GM13976 (cell line): ENCODE measurements at places on chromosomes 5 and 9.

DNA sequence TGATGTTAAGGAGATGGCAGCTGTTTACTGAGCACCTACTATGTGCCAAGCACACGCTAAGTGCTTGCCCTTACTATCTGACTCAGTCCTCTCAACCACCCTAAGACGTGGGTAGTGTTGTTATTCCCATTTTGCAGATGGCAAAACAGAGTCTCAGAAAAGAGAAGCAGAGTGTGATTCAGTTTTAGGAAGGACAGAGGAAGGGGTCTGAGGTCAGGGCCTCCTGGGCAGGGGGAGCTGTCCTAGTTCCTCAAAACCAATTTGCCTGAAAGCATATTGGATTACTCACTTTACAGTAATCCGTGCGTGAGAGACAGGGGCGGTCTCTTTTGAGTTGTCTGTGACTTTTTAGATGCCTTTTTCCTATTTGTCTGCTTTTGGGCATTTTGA, 23.2 kb downstream of the DNM1 start:
- DNase-seq = no peak

DNA sequence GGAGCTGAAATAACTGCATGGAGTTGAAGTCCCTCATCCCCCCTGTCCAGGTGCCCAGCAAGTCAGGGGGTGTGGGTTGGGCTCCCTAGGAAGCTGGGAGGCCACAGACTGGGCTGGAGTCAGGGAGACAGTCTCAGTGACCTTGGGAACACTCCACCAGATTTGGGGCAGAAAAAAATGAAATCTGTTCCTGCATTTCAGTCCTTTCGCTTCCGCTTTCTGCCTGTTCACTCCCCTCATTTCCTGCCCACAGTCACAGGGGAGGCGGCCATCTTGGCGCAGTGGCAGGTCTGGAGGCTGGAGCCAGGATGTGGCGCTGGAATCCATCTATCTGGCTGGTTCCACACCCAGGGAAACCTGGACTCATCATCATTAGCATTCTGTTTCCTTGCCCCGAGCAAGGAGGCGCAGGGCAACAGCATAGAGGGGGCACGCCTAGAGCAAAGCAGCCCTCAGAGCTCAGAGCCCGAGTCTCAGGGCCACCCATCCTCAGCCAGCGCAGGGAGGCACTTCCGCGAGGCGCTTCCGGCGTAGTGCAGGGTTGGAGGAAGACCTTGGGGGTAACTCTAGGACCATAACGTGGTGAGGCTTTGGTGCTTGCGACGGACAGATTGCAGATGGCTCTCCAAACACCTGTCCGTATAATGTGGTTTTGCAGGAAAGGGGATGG, 86.2 kb upstream of the HSPA9 start:
- no peak for DNase-seq

GRCh38 chr5:167244583-167244982, 1046.9 kb upstream of the WWC1 start:
- no peak for DNase-seq

DNA sequence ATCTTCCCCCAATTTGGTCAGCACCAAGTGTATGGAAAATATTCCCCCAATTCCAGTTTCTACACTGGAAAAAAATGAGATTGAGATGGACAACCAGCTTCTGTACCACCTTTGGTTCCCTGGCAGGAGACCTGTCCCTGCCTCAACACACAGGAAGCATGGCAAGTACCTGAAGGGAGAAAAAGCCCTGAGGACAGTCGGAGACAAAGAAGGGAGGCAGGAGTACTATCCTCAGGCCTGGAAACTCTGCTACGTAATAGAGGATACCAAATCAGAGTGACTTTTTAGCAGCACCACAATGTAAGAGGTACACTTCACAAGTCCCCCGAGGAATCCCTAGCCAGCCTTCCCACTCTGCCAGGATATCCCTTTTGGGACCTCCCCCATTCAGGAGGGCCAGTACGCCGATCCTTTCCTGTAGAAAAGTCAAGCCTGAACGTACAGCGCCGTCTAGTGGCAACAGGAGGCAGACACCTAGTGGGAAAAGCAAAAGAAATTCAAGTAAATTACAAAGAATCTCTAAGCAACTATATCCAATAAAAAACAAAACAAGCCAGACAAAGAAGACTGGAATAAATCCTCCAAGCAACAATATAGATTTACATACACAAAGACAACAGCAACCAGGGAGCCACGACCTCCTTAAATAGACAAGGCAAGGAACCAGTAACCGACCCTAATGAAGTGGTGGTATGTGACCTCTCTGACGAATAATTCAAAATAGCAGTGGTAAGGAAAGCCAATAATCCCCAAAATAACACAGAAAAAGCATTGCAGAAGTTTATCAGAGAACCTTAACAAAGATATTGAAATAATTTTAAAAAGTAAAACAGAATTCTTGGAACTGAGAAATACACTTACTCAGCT, 63.3 kb upstream of the SLCO6A1 start:
- DNase-seq = no peak

DNA sequence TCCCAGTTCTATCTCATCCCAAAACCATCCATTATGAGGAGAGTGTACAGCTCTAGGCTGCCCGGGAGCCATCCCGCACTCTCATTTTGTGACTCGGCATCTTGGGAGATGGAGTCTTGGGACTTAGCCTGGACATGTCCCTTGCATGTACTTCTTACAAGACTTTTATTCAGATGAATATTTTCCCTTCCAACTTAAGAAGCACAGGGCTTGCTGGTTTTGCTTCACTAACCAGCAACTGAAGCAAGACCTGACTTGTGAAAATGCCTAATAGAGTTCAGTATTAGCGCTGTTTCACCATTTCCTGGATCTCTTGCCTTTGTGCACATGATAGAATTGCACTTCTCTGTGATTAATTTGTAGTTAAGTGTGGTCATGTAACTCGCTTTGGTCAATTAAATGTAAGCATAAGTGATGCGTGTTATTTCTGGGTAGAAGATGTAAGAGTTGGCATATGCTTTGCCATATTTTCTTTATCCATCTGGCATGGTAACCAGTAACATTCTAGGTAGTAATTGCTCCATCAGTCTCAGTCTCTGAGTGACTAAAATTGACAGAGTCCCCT, 55.8 kb downstream of the PDCD1LG2 start:
- no peak for DNase-seq

DNA sequence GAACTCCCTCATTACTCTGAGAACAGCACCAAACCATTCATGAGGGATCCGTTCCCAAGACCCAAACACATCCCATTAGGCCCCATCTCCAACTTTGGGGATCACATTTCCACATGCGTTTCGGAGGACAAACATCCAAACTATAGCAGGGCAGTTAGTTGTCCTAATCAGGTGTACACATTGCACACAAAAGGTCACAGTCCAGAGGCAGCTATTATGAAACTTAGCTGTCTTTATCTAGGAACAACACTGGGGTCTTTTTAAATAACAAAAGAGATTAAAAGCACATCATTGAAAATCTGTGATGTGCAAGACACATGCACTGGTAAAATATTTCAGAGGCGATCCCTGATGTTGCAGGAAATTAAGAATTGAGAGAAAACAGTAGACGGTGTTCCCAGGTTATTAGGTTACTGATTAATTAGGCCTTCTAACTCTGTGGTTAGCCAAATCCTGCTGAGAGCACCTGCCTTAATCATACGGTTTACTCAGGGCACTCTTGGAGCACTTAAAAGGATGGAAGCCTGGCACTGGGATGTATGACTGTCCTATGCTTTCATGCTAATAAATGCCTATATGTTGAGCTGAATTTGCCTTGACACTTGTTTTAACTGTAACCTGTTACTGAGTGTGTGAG, 1574.5 kb upstream of the WWC1 start:
- no peak for DNase-seq

- no peak for DNase-seq
Observed at GRCh38 chr9:107007402-107007801, 144.4 kb downstream of the ZNF462 start.

DNA sequence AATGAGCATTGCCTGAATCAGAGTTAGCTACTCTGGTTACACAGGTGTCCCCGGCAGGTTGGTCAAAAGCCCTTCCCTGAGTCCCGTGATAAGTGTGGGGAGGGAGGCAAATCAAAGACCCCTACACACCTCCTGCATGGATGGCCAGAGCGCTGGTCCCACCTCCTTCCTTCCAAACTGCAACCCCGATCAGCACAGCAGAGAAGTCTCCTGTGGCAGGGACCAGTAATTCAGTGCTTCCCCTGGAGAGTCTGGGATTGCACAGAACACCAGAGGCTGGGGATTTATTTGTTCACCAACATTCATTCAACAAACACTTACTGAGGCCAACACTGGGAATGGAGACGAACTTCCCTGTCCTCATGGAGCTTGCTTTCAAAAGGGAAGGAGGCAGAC, 46.2 kb downstream of the NSUN2 start:
- no peak for DNase-seq

DNA sequence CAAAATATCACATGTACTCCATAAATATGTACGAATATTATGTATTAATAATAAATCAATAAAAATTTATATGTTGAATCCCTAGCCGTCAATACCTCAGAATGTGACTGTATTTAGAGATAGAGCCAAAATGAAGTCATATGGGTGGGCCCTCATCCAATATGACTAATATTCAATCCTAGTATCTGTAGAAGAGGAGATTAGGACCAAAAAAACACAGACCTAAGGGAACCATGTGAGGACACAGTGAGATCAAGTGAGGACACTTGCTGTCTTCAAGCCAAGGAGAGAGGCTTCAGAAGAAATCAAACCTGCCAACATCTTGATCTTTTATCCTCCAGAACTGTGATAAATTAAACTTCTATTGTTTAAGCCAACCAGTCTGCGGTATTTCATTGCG, 3.7 kb upstream of the AMACR start:
- no peak for DNase-seq

- no peak for DNase-seq
Observed at GRCh38 chr9:92973700-92974099, 26.4 kb downstream of the FGD3 start.

- DNase-seq = peak; percentile 79
Observed at GRCh38 chr9:133477992-133478850, 678 bp downstream of the SLC2A6 start.

- DNase-seq = no peak
Observed at GRCh38 chr5:10214041-10214440, 35.6 kb downstream of the ATPSCKMT start.

GRCh38 chr5:108649646-108650045, 98.1 kb upstream of the FER start:
- DNase-seq = no peak

DNA sequence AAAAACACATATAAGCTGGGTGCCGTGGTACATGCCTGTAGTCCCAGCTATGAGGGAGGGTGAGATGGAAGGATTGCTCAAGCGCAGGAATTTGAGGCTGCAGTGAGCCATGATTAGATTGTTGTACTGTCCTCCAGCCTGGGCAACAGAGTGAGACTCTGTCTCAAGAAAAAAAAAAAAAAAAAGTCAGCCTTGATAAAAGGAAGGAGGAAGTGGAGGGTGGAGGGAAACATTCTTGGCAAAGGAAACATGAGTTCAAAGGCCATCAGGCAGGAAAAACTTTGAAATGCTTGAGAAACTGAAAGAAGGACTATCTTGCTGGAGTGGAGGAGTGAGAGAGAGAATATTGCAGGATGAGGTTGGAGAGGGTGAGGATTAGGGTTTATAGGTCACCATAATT, 18.3 kb upstream of the ANKHD1 start:
- DNase-seq = no peak

DNA sequence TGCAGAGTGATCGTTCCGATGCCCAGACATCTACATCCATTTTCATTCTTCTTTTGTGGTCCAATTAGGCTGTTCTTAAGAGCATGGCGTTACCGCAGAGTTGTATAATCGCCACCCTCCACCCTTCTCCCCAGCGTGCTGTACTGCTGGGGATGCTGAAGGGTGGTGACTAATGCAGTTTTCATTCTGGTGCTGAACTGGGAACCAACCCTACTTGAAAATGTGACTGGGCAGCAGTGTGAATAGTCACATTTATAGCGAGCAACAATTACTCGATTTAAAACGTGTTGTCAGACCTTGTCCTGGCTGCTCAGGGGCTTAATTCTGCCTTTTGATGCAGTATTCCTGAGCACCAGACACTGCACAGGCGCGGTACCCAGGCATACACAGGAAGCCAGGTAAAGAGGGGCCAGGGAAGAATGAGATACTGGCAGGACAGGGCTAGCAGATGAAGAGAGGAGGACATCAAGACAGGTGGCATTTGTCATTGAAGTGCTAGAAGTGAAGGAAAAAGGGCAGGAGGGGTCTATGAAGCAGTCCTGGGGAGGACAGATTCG, 719 bp upstream of the ISCA1 start:
- DNase-seq = no peak

DNA sequence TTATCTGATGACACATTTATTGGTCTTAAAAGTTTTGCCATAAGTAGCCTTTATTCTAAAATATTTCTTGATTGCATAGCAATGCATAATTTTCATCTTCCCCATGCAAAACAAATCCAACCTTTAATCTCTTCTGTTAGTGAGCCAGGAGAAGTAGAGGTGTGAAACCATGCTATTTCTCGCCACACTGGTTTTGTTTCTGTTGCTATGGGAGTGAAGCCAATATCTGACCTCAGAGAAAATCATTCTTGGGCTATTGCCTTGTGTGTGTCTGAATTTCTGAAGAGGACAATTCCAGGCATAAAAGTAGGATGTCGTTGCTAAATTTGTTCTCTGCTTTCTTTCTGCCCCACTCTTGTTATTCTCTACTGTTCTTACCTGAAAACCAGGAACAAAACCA, 183.6 kb downstream of the PTTG1 start:
- no peak for DNase-seq

GRCh38 chr5:139207297-139208000, 9.3 kb upstream of the SIL1 start:
- DNase-seq = no peak

GRCh38 chr5:34771076-34771475, 67.9 kb upstream of the TTC23L start:
- peak; percentile 35 for DNase-seq

- DNase-seq = no peak
Observed at GRCh38 chr5:72363166-72363802, 43.1 kb downstream of the PTCD2 start.

DNA sequence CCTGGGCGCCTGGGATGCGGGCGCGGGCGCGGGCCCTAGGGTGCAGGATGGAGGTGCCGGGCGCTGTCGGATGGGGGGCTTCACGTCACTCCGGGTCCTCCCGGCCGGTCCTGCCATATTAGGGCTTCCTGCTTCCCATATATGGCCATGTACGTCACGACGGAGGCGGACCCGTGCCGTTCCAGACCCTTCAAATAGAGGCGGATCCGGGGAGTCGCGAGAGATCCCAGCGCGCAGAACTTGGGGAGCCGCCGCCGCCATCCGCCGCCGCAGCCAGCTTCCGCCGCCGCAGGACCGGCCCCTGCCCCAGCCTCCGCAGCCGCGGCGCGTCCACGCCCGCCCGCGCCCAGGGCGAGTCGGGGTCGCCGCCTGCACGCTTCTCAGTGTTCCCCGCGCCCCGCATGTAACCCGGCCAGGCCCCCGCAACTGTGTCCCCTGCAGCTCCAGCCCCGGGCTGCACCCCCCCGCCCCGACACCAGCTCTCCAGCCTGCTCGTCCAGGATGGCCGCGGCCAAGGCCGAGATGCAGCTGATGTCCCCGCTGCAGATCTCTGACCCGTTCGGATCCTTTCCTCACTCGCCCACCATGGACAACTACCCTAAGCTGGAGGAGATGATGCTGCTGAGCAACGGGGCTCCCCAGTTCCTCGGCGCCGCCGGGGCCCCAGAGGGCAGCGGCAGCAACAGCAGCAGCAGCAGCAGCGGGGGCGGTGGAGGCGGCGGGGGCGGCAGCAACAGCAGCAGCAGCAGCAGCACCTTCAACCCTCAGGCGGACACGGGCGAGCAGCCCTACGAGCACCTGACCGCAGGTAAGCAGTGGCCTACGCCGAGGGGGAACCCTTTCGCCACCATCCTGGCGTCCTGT, at the start of gene EGR1:
EGR1 (plus strand) TSS at position 219 of the 864 bp plus-strand sequence; CDS start at position 502, 283 bp downstream.
- DNase-seq = peak; percentile 93

- no peak for DNase-seq
Observed at GRCh38 chr5:50990296-50990924, 324.0 kb downstream of the PARP8 start.
